Kidney glomerular epithelial cell (primary cell): ENCODE measurements at places on chromosomes 7 and 10.

GRCh38 chr10:71902351-71902750 is 51.3 kb upstream of the PSAP start:
- no peak for DNase-seq

DNA sequence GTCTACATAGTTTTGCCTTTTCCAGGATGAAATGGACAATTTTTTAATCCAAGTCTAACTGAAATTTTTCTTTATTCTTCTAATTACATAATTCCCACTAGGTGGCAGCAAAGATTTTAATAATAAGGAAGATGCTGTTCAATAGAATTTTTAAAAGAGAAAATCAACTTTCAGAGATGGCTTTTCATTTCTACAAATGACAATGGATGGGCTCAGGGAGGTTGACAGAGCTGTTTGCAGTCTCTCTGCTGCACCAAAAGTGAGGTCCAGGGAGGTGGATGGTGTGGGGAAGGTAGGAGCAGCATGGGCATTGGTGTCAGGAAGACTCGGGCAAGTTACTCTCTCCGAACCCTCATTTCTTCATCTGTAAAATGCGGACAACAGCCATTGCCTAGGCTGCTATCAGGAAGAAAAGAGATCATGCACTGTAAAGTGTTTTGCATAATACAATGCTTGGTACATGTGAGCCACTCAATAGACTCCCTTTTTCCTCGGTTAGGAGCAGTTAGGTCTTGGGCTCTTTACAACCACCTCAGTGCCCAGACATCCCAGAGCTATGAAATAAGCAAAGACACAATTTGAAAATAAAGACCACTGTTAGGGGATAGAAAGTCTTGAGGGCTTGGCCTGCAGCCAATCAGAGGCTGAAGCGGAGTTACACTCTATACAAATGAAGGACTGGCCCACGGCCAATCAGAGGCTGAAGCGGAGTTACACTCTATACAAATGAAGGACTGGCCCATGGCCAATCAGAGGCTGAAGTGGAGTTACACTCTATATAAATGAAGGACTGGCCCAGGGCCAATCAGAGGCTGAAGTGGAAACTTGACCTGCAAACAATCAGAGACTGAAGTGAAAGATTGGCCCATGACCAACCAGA is 107.1 kb downstream of the ABLIM1 start:
- peak; percentile 50 for DNase-seq

GRCh38 chr7:100247152-100247757 is 27.5 kb downstream of the PVRIG start:
- peak; percentile 87 for DNase-seq

DNA sequence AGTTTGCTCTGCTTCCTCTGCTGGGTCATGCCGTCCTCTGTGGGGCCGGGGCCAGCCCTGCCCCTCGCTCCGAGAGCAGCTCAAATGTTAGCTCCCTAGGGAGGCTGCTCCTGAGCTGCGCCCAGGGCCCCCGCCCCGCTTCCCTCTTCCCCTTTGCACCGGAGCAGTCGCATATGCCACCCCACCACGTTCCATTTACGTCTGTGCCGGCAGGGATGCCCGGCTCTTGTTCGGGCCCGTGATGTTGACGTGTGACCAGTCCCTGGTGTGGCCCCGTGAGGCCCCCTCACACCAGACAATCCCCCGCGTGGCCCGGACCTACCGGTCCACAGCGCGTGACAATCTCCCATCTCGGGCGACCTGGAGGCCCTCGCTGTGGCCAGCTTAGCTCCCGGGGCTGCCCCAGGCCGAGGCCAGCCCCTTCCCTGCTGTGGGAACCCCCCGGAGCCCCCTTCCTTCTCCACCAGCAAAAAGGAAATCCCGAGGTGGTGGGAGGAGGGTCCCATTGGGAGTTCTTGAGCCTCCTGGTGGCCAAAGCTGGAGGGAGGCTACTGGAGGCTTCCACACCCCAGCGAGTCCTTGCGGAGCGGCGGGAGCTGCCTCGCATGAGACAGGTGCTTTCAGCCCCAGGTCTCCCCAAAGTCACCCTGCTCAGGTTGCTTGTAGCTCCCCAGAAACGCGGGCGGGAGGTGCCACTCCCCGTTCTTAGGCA is 15.2 kb downstream of the FAM20C start:
- DNase-seq: no peak

GRCh38 chr7:84583331-84583730 is 388.7 kb upstream of the SEMA3A start:
- DNase-seq: no peak

DNA sequence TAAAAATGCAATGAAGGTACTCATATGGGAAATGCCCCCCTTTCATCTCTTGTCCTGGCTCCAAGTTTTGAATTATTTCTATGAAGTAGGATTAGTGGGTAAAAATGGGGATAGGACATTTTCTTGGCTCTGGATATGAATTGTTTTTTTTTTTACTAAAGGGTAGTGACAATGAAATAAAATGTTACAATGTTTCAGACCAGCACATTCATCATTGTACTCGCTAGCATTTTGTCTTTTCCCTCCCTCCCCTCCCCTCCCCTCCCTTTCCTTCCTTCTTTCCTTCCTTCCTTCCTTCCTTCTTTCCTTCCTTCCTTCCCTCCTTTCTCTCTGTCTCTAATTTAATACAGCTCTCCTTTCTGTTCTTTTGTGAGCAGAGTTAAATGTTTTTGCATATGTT is 64.4 kb downstream of the CDK1 start:
- DNase-seq: no peak

- peak; percentile 41 for DNase-seq
Observed at GRCh38 chr10:77286531-77287508, 350.8 kb downstream of the KCNMA1 start.
